Spleen (tissue), 13 donors: ENCODE measurements at places on chromosomes 16 and 17. TPM values are rescaled to one million over a fixed set of nuclear protein-coding genes. Genes with fewer than 3 reads are reported as not detected.

The TMEM238L gene
- not detected for total RNA-seq

- H3K36me3 ChIP-seq = peaks cover 76% of the 10 kb centered on the region
- DNase-seq = no peak
- H3K4me3 ChIP-seq = no peak overlapping the region
- no peaks in the 10 kb centered on the region for H3K4me1 ChIP-seq
Measured at GRCh38 chr17:40260528-40260927, 27.2 kb upstream of the CDC6 start.

DNA sequence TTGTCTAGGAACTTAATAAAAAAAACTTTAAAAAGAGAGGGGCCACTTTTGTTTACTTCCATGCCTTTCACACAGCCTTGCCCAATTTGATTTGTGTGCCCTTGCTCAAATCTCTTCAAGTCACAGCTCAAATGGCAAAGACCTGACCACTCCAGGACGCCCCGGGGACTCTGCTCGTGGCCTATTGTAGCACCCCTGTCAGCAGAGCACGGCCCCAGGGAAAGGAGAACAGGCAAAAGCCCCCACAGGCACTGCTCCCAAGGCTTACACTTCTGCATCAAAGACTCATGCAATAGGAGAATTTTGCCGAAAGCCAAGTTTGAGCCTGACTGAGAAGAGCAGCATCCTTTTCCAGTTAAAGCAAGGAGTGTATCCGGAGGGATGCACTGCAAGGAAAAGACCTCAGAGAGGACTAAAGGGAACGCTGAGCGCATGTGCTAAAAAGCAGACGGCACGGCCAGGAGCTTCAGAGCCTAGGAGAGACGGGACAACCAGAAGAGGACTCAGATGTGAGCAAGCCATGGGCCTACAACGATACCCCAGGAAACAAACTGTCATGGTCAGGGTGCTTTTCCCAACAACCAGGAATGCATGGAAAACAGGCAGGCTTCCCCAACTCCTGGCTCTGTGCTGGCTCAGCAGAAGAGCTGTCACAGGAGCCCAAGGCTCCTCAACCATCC lies 8.2 kb downstream of the CREBBP start:
- H3K4me3 ChIP-seq = no peak overlapping the region
- H3K27me3 ChIP-seq = no peaks in the 10 kb centered on the region
- no peaks in the 10 kb centered on the region for H3K36me3 ChIP-seq
- H3K4me1 ChIP-seq = peaks cover 99% of the 10 kb centered on the region
- no peak overlapping the region for H3K27ac ChIP-seq

The P2RX1 gene
- total RNA-seq = 46.3 TPM

DNA sequence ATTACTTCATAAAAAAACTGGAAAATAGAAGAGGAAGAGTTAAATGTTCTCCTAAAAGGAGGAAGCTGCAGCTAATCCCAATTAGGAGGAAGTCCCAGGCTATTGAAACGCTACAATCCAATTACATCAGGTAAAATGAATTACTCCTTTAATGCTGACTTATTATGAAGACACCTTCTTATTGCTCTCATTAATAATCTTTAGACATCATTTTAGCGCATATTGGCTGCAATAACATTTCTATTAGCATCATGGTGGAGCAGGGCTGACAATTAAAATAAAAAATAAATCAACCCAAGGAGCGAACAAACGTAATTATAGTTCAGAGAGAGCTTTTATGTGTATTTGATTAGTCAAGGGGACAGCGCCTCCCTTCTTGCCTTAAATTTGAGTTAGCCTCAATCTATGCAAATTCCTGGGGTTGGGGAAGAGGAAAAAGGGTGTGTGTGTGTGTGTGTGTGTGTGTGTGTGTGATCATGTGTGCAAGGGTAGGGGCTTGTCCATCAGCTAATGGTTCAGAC lies 109.0 kb upstream of the IRX6 start:
- H3K36me3 ChIP-seq = no peaks in the 10 kb centered on the region
- H3K4me1 ChIP-seq = no peaks in the 10 kb centered on the region
- no peaks in the 10 kb centered on the region for H3K27me3 ChIP-seq
- H3K4me3 ChIP-seq = no peak overlapping the region
- DNase-seq = no peak

GRCh38 chr17:75078284-75079022 lies 9.3 kb upstream of the SLC16A5 start:
- no peak for DNase-seq
- H3K27ac ChIP-seq = no peak overlapping the region
- H3K4me3 ChIP-seq = no peak overlapping the region
- H3K27me3 ChIP-seq = no peaks in the 10 kb centered on the region
- H3K4me1 ChIP-seq = peaks cover 54% of the 10 kb centered on the region

DNA sequence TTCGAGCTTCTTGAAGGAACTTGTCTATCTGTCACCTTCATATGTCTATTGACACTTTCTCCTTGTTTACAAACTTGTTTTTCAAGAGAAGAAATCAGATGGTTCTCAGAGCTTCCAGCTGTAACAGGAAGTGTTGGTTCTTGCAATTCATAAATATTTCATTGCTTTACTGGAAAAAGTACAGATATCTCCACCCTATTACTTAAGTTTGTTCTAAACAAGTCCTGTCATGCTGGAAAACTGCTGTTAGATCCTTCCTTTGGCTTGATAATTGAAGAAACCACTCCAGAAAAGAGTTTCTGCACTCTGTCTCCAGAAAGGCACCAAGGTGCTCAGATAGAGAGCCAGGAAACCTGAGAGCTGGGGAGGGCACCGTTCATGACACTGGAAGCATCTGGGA lies 181.6 kb downstream of the DNAH9 start:
- no peaks in the 10 kb centered on the region for H3K4me1 ChIP-seq
- H3K27me3 ChIP-seq = no peaks in the 10 kb centered on the region
- H3K4me3 ChIP-seq = no peak overlapping the region
- H3K27ac ChIP-seq = no peak overlapping the region
- DNase-seq = no peak
- no peaks in the 10 kb centered on the region for H3K36me3 ChIP-seq

GRCh38 chr17:50909765-50910605 lies 43.8 kb upstream of the TOB1 start:
- H3K27ac ChIP-seq = peak overlapping the region; percentile 53
- H3K36me3 ChIP-seq = no peaks in the 10 kb centered on the region
- DNase-seq = no peak
- H3K4me3 ChIP-seq = no peak overlapping the region
- H3K27me3 ChIP-seq = no peaks in the 10 kb centered on the region

DNA sequence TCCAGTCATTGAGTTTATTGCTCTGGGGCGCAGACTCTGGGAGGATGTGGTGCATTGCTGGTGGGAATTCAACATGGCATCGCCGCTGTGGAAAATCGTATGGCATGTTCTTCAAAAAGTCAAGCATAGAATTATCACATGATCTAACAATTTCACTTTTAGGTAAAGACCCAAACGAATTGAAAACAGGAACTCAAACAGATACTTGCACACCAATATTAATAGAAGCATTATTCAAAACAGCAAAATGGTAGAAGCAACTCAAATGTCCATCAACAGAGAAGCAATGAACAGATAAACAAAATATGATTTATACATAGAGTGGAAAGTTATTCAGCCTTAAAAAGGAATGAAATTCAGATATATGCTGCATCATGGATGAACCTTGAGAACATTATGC lies 15.9 kb downstream of the PIK3R6 start:
- H3K4me1 ChIP-seq = peaks cover 11% of the 10 kb centered on the region
- H3K27me3 ChIP-seq = no peaks in the 10 kb centered on the region
- no peak overlapping the region for H3K27ac ChIP-seq
- H3K4me3 ChIP-seq = no peak overlapping the region
- H3K36me3 ChIP-seq = peaks cover 17% of the 10 kb centered on the region
- DNase-seq = no peak

The HSPB9 gene
- 0.19 TPM for total RNA-seq

GRCh38 chr17:61532826-61533225 lies 58.2 kb downstream of the NACA2 start:
- no peak overlapping the region for H3K27ac ChIP-seq
- no peaks in the 10 kb centered on the region for H3K4me1 ChIP-seq
- H3K4me3 ChIP-seq = no peak overlapping the region
- H3K36me3 ChIP-seq = no peaks in the 10 kb centered on the region
- no peaks in the 10 kb centered on the region for H3K27me3 ChIP-seq

DNA sequence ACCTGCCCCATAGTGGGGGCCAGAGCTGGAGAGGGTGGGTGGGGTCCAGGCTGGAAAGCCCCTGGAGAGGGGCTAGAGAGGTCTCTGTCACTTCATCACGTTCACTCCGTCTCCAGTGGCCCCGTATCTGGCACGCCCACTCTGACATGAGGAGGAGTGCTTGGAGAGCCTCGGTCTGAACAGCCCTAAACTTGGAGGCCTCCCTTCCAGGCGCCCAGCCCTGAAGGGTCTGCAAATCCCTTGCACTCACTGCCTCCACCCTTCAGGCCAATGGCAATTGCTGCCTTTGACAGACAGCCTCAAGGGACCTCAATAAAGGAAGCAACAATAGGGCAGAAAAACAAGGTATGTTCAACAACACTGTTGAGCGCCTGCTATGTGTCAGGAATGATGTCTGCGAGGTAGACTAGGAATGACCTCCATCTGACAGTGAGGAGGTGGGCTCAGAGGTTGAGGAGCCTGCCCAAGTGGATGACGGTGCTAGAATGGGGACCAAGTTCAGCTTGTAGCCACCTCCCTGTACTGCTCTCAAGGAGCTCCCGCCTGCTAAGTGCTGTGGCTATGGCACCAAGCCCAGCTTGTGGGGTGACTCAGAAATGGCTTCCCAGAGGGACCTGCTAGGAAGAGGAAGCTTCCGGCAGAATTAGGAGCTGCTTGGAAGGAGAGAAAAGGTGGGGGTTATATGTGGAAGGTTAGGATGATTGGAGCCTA lies 2.9 kb upstream of the EPX start:
- no peaks in the 10 kb centered on the region for H3K36me3 ChIP-seq
- DNase-seq = no peak
- H3K4me3 ChIP-seq = no peak overlapping the region
- H3K27ac ChIP-seq = no peak overlapping the region
- no peaks in the 10 kb centered on the region for H3K27me3 ChIP-seq

The RNF157 gene
- 13.0 TPM for total RNA-seq

- H3K4me3 ChIP-seq = no peak overlapping the region
- H3K27ac ChIP-seq = no peak overlapping the region
Measured at GRCh38 chr16:1006781-1007180, 25.2 kb downstream of the SOX8 start.

- no peak overlapping the region for H3K4me3 ChIP-seq
- no peaks in the 10 kb centered on the region for H3K27me3 ChIP-seq
- peaks cover 4% of the 10 kb centered on the region for H3K36me3 ChIP-seq
- H3K4me1 ChIP-seq = peaks cover 3% of the 10 kb centered on the region
- DNase-seq = no peak
Measured at GRCh38 chr17:63786971-63787711, 13.2 kb downstream of the DDX42 start.

DNA sequence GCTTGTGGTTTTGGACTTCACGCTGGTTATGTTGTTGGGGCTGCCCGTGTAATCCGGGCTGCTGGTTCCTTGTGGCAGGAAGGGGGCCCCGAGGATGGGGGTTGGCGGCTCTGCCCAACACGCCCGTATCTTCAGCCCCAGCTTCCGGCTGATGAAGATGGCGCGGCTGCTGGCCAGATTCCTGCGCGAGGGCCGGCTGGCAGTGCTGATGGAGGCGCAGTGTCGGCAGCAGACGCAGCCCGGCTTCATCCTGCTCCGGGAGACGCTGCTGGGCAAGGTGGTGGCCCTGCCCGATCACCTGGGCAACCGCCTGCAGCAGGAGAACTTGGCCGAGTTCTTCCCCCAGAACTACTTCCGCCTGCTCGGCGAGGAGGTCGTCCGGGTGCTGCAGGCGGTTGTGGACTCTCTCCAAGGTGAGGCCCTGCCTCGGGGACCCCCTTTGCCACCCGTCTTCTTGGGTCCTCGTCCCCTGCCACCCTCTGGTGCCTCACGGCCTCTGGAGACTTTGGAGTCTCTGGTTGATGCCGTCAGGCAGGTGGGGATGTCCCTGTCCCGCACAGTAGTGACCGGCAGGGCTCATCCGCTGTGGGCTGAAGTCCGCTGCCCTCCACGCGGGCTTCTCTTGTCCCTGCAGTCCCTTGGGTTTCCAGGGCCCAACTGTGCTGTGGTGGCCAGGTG lies 2.2 kb downstream of the TELO2 start:
- no peak overlapping the region for H3K27ac ChIP-seq
- no peaks in the 10 kb centered on the region for H3K27me3 ChIP-seq
- DNase-seq = peak; percentile 75
- no peak overlapping the region for H3K4me3 ChIP-seq
- H3K36me3 ChIP-seq = peaks cover 47% of the 10 kb centered on the region

The CIAPIN1 gene
- total RNA-seq = 31.3 TPM

- no peaks in the 10 kb centered on the region for H3K36me3 ChIP-seq
- DNase-seq = no peak
- H3K27ac ChIP-seq = peak overlapping the region; percentile 63
- peak overlapping the region; percentile 32 for H3K4me3 ChIP-seq
Measured at GRCh38 chr17:21376759-21377690, 868 bp downstream of the KCNJ12 start.

DNA sequence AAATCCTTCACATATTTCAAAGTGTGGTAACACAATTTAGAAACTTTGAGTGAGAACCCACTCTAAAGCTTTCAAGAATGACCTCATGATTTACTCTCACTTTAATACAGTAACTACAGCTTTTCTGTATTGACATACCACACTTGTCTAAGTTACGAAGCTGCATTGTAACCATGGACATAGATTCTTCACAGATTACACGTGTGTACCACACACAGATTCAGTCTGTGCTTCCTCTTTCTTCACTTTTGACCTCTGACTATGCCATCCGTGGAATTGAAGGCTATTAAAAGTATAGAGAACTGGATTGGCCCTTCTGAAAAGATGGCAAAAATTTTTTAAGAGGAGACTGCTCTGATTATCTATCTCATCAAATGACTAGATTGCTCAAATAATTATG lies 172.7 kb downstream of the TANC2 start:
- no peaks in the 10 kb centered on the region for H3K36me3 ChIP-seq
- H3K4me1 ChIP-seq = no peaks in the 10 kb centered on the region
- no peak for DNase-seq
- no peak overlapping the region for H3K27ac ChIP-seq
- no peaks in the 10 kb centered on the region for H3K27me3 ChIP-seq

DNA sequence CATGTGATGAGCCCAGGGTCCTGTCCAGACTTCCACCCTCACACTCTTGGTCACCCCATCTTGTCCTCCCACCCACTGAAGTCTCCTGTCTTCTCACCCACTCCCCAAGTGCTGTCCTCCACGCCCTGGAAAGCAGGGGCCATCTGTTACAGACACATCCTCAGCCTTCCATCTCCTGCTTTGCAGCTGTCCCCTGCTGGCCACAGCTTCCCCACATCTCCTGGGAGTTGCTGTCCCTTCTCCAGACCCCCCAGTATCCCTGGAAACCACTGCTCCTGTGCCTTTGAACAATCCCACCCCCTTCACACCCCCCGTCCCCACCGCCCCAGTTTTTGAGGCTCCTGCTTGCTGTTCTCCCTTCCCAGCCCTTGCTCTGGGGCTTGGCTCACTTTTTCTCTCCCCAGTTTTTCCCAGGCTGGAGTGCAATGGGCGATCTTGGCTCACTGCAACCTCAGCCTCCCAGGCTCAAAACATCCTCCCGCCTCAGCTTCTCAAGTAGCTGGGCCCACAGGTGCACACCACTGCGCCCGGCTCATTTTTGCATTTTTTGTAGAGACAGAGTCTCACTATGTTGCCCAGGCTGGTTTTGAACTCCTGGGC lies 30.4 kb upstream of the ZFP90 start:
- H3K27me3 ChIP-seq = no peaks in the 10 kb centered on the region
- H3K27ac ChIP-seq = no peak overlapping the region
- peaks cover 20% of the 10 kb centered on the region for H3K4me1 ChIP-seq
- no peaks in the 10 kb centered on the region for H3K36me3 ChIP-seq
- peak; percentile 32 for DNase-seq

GRCh38 chr17:2800367-2800766 lies 4.1 kb downstream of the RAP1GAP2 start:
- DNase-seq = no peak
- peaks cover 42% of the 10 kb centered on the region for H3K36me3 ChIP-seq
- H3K4me1 ChIP-seq = peaks cover 53% of the 10 kb centered on the region
- H3K27me3 ChIP-seq = no peaks in the 10 kb centered on the region
- no peak overlapping the region for H3K4me3 ChIP-seq

- H3K27ac ChIP-seq = no peak overlapping the region
- peaks cover 4% of the 10 kb centered on the region for H3K4me1 ChIP-seq
- no peak overlapping the region for H3K4me3 ChIP-seq
- no peaks in the 10 kb centered on the region for H3K36me3 ChIP-seq
Measured at GRCh38 chr16:56974549-56975300, 13.0 kb downstream of the CETP start.
